Tongue (tissue), 3 donors: ENCODE measurements at places on chromosomes 12 and 14.
A peak's percentile ranks its signal among the peaks of the same experiment; 100 is the strongest.

DNA sequence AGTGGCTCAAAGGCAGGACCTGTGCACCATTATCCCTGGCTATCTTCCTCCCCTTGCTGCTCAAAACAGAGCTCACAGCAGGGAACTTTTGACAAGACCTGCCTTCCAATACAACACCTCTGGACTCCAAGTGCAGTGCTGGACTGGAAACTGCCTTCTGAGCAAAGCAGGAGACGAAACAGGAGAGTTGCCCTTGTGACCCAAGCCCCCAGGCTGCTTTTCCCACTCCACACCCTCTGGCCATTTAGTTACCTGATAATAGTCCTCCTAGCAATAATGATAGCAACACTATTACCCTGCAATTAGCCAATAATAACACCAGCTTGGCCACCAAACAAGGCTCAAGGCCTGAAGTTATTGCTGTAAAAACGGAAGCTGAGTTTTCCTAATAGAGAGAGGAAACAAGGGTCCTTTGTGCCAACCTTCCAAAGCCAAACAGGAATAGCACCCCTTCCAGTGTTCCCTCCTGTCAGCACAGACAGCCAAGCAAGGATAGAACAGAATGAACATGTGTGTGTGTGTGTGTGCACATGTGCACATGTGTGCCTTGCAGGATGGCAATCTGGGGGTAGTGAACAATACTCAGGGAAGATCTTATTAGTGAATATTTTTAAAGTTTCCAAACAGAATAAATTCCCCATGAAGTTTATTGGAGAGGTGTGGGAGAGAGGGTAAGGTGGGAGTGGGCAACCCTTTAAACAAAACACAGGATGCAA lies 9.2 kb upstream of the KRT73 start:
- DNase-seq, result no peak

GRCh38 chr14:65302571-65303189 lies 109.8 kb upstream of the FUT8 start:
- DNase-seq, result no peak

DNA sequence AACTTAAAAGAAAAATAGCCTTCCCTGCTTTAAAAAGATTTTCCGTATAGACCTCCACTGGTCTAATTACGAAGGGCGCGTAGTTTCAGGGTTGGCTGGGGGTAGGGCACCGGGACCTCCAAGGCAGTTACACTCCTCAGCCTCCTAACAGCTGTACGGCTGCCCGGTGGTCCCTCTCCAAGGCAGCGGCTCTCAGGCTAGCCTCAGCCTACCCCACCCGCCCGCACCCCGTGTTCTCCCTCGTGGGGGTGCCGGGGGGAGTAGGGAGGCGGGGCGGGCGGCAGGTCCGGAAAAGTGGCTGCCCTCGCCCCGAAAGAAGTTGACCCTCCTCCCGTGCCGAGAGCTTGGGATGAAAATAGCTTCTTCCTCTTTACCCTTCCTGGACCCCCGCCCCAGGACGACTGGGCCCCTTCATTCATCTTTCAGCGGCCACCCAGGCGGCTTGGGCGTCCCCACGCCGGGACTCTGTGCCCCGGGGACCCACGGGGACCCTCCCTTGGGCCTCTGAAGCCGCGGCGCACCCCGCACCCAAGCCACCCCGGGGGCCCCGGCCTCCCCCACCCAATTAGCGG lies 991 bp upstream of the RCOR1 start:
- peak; percentile 75 for DNase-seq

GRCh38 chr12:116376354-116377193 lies 99.1 kb upstream of the MED13L start:
- DNase-seq, result peak; percentile 37

DNA sequence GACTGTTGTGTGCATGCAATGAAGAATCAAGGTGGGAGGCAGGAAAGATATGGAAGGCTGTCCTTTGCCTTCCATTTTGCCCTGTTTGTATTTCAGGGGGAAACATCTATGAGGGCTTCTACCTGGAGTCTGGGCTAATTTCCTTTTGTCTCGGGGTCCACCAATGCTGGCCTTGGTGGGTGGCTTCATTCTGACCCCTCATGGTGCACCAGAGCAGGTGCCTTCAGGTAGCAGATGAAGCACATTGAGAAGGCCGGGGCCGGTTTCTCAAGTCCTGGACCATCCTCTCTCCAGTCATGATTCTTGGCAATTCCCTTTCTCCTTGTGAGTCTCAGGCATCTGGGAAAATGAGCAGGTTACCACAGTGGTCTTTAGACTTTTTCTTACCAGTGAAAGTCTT lies 47.2 kb downstream of the RPH3A start:
- DNase-seq, result no peak

GRCh38 chr14:75295061-75295461 lies 16.4 kb downstream of the FOS start:
- DNase-seq, result peak; percentile 60

GRCh38 chr14:52405314-52405713 lies 91.2 kb downstream of the PTGER2 start:
- DNase-seq, result no peak

DNA sequence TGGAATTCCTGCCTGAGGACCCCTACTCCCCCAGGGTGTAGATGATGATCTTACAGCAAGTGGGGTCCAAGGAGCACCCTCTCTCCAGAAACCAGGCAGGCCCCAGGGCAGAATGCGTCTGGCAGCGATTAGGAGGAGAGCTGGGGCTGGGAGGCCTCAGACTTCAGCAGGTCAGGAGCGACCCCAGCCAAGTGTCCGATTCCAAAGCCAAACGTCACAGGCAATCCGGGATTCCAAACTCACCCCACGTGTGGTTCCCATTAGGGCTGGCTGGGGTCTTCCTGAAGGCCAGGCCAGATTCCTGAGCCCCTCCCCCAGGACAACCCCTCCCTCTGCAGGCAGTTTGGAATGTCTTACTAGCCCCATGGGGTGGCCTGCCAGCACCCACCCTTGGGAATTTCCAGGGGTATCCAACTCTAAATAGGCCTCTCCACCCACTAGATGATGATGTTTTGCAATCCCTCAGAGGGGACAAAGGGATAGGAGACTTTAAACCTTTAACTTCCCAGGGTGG lies 17.3 kb upstream of the FIGNL2 start:
- no peak for DNase-seq

DNA sequence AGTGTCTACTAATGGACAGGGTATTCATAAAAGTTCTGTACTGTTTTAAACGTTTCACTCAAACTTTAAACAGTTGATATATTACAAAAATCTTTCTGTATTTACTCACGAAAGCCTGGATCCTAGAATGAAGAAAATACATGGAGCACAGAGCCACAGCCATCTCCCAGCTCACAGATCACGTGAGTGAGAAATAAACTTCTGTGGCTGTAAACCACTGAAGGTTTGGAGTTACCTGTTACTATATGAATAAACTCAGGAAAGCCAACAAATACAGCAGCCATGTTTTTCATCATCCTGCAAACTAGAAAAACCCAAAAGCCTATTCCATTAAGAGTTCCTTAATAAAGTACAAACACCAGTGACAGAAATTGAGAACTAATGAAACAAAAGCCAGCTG lies 867 bp upstream of the TDG start:
- DNase-seq, result no peak

DNA sequence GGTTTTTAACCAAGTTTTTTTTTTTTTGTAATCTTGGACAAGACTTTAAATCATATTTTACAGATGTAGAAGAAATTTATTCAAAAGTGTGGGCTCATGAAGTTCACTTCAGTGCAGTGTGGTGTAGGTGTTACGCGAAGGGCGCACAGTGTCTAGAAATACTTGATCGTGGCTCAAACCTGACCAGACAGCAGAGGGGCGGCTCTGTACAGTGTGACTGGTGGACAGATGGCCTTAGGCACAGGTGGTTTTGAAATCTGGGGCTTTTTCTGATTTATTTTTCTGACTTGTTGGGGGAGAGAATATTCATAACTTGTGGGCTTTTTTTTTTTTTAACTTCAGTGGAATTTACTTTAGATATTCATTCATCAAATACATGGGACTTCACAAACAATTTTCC lies 179.2 kb downstream of the PELI2 start:
- DNase-seq, result no peak

GRCh38 chr12:1226951-1227350 lies 235.9 kb downstream of the ERC1 start:
- no peak for DNase-seq

DNA sequence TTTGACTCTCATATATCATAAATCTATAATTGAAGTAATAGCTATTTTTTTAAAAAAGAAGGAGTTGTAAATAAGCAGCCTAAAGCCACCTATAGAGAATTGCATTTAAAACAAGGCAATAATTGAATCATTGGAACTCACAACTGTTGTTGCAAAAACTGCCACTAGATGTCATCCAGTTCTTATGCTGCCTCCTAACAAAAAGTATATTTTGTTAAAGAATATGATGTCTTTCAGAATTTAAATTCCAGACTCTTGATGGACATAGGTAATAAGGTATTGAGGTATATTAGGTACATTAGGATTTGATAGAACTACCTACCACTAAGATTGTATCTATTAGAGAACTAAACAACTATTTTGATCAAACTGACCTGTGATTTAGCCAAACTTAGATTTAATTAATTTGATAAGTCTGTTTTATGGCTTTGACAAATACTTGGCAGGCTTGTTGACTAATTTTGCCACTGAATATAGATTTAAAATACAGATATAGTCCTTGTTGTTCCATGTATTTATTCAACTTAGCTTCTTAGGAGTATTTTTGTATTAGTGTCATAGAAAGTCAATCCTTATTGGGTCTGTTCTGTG lies 401.4 kb downstream of the RPL10L start:
- peak; percentile 52 for DNase-seq

DNA sequence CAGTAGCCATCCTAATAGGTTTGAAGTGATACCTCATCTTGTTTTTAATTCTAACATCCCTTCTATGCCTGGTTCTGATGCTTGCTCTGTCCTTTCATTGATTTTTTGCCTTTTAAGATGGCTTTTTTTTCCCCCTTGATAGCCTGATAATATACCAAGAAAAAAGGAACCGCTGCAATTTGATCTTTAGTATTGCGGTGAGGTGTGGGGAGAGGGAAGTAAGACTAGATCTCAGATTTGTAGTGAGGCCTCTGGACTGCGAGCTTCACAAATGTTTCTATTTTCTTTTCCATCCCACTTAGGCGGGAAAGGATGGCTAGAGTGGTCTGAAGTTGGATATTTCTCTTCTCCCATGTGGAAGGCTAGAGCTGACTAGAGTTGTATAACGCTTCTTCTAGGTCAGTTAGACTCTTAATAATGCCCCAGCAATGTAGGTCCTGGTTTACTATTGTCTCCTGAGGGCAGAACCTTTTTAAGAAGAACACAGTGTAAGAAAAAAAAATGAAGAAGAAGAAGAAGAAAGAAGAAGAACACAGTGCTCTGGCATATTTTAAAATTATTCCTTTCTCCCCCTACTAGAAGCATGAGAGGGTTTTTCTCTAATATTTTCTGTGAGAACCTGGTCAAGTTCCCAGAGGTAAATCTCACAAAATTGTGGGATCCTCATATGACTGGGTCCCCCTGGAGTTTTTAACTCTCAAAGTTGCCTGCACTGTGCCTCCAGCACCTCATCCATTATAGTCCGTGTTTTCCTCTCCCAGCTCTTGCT lies 11.9 kb upstream of the KLRB1 start:
- no peak for DNase-seq

DNA sequence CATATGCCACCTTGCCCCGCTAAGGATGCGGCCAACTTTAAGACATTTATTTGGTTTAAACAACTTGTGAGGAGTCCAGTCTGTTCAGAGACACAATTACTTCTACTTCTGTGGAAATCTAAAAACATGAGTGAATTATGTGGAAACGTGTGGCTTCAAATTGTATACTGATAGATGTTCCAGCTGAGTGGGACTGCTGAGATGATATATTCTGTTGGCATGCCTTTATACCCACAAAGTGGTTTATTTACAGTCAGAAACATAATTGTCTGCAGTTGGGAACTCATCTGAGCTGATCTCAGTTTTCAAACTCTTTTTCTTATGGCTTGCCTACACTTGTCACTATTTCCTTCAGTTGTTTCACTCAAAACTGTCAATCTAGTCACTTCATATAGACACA lies 67.8 kb downstream of the FLRT2 start:
- no peak for DNase-seq
